ENCODE measurements at places on chromosomes 13 and 19.

DNA sequence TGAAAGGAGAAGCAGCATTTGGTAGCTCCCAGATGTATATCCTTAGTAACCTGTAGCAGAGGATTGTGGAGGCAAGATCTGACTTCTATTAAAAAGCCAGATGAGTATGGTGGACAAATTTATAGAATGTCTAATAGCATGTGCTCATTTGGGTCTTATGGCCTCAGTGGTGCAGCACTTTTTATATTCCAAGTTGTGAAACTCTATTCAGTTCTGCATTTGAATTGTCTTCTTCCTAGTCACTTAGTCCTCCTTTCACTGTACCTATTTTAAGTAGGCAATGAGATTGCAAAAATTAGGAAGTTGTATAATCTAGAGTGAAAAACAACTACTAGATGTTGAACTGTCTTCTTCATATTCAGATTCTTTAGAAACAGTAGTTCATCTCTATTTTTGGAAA is 412.5 kb upstream of the PCDH9 start:
- no peak for DNase-seq

GRCh38 chr19:4580021-4580901 is 20.8 kb upstream of the SEMA6B start:
- DNase-seq, result no peak

DNA sequence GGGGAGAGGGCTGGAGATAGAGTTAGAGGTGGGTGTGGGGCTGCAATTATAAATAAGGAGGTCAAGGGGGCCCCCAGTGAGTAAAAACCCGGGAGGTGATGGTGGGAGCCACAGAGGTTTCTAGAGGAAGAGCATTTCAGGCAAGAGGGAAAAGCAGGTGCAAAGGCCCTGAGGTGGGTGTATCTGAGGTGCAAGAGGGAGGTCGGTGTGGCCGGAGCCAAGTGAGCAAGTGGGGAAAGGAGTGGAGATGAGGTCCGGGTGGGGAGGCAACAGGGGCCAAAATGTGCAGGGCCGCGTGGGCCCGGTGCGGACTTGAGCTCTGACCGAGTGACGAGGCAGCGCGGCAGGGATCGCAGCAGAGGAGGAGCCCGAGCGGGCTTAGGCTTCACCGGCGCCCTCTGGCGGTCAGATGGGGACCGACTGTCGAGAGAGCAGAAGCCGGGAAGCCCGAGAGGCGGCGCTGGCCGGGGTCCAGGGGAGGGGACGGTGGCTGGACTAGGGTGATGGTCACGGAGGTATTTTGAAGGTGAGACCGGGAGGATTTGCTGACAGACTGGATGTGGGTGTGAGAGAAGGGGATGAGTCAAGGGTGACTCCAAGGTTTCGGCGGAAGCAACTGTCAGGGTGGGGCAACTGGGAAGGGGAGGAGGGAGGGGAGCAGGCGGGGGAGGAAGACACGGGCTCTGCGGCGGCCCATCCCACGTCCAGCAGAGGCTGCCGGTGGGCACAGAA is 17.7 kb upstream of the SPACA4 start:
- DNase-seq, result peak; percentile 87

DNA sequence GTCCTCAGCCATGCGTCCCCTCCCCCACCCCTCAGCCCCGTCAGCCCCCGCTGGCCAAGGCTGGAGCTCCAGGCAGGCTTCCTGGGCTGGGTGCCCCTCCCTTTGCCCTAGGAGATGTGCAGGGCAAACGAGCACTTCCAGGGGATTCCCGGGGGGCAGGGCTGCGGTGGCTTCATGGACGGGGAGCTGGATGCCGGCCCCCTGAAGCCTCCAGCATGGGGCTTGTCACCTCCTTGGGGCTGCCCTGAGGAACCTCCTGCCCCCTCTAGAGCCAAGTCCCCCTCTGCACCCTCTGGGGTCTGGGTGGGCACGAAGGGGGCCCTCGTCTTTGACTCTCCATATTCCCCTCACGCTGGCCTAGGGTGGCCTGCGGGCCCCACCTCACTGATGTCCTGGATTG is 25.4 kb upstream of the SLC7A10 start:
- DNase-seq, result no peak

DNA sequence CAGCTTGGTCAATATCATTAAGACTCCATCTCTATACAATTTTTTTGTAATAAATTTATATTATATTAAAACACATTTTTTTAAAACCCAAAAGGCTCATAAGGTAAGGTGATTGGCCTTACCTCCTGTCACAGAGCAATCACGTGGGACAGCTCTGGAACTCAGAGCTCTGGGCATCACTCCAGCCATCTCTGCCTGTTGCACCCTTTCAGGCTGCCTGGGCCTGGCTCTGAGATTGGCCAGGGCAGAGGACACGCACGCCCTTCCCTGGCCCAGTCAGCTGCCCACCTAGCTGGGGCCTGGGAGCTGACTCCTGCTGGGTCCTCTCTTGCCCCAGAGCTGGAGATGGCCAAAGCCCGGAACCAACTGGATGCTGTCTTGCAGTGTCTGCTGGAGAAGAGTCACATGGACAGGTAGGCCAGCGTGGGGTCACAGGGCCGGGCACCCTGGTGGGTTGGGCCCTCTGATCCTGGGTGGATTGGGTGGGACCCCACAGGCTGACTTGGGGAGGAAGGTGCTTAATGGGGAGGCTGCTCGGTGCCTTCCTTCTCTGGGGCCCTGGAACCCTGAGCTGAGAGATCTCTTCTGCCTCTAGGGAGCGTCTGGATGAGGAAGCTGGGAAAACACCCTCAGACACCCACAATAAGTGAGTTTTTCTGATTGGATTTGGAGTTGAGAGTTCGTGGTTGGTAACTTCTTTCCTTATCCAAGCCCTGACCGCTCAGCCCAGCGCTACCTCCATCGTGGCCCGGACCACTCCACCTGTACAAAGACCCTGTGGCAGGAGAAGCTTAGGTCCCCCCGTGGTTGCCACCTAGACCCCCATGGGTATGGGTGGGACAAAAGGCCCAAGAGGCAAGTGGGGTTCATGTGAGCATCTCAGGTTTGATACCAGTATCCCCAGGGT is 3.7 kb downstream of the LIN37 start:
- no peak for DNase-seq

DNA sequence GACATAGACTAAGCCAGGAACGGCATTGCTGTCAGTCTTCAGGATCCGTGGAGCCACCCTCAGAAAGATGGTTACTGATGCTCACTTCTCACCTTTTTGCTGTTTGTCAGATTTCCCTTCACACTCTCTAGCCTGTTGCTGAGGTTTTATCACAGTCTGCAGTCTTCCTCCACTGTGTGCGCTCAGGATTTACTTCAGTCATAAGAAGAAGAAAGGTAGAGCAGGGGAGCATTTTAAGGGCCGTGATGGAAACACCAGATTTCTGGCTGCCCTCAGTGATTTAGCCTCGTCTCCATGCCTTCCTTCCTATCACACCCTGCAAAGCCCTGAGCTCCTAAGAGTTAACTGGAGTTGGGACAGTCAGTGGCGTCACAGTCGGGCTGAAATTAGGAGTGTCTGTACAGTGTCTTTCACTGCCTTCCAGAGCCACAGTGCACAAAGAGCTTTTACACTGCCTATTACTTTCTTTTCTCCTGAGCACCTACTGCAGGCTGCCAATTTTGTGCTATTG is 60.0 kb upstream of the GPR183 start:
- DNase-seq, result peak; percentile 52

DNA sequence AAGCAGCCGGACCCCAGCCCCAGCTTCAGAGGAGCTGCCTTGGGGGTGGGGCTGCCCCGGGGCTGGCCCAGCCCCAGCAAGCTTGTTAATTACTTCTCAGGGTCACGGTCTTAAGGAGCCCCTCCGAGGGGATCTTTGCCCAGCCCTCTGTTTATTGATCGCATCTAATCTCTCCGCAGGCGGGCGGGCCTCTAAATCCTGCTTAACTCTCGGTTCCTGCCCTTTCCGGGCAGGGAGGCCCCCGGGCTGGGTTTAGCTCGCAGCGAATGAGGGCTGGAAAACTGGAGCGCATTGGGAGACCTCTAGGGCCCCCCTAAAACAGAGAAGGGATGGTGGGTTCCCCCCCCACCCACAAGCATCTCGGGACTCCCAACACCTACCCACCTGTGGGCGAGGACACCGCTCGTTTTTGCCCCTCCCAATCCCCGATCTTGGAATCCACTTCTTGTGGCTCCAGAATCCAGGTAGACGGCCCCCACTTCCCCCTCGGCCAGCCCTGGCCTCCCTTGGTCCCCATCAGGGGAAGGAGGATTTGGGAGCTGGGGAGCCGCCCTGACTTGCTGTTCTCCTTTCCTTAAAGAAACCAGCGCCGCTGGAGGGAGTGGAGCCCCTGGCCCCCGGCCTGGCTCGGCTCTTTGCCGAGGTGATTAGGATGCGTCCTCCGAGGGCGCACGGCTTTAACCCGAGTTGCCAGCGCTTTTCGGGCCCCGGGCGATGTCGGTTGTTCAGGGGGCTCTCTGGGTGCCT is 59.5 kb upstream of the ADGRL1 start:
- no peak for DNase-seq

Measured in CD4-positive, alpha-beta T cell treated with Interleukin-12 subunit alpha and Interleukin-12 subunit beta, for 1 hour (primary cell).